HS-27A (cell line): ENCODE measurements at places on chromosomes 7 and 10.

- no peak for DNase-seq
Observed at GRCh38 chr7:83704564-83704963, 55.6 kb upstream of the SEMA3E start.

GRCh38 chr7:13508586-13508985, 480.9 kb downstream of the ETV1 start:
- no peak for DNase-seq

GRCh38 chr7:134302120-134302519, 14.6 kb downstream of the SLC35B4 start:
- no peak for DNase-seq

- no peak for DNase-seq
Observed at GRCh38 chr7:33832271-33832721, 73.0 kb upstream of the BMPER start.

DNA sequence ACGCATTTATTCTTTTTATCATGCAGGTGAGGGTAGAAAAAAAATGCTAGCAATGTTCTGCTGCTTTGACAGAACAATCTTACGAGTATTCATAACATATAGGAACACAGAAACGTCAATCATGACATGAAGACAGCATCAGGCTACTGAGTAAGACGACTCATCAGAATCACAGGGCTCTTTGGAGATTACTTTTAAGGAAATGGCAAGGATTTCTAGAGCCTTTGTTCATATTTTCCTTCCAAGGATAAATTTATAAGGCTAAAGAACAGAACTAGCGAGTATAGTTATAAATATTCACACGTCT, 39.8 kb upstream of the DNAJC1 start:
- no peak for DNase-seq

- DNase-seq = no peak
Observed at GRCh38 chr10:5844345-5845055, 31.3 kb upstream of the GDI2 start.
